Stimulated activated CD8-positive, alpha-beta memory T cell treated with anti-CD3 and anti-CD28 coated beads, Interleukin-7, amount 100 ng/mL, for 1 hour (primary cell): ENCODE measurements at places on chromosomes 12 and 14.

- no peak for DNase-seq
These were observed 9.8 kb downstream of the APPL2 start for GRCh38 chr12:105226219-105226618.

GRCh38 chr12:38544330-38545066 lies 227.9 kb downstream of the ALG10B start:
- DNase-seq: no peak

- no peak for DNase-seq
These were observed 24.6 kb downstream of the NIN start for GRCh38 chr14:50806241-50806933.

DNA sequence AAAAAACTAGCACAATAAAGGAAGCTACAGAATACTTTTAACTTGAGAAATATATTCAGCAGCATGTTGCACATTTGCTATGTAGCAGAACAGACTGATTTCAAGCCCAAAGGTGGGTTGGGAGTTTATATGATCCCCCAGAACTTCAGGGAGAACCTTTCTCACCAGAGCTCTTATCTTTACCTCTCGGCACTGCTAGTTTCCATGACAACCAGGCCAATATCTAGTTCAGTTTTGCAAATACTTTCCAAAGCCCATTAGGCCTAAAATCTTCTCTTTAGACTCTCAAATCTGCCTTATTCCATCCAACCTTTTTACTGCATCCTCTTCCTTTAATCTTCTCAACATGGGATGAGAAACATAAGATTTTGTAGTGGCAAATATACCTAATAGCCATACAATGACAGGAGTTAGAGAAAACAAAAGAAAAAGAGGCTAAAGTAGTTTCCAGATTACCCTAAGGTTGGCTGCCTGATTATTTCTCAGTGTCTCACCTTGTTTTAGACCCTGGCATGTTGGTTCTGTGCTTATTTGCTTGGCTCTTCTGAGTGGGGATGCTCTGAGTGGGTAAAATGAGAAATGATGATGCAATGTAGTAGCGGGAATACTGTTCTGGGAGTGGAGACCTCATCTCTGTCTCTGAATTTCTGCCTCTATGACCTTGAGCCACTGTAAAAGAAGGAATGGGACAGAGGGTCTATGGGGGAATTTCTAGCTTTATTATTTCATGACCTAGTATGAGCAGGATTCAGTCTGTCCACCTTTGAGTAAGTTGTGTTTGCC lies 427.6 kb upstream of the STXBP6 start:
- DNase-seq: no peak

DNA sequence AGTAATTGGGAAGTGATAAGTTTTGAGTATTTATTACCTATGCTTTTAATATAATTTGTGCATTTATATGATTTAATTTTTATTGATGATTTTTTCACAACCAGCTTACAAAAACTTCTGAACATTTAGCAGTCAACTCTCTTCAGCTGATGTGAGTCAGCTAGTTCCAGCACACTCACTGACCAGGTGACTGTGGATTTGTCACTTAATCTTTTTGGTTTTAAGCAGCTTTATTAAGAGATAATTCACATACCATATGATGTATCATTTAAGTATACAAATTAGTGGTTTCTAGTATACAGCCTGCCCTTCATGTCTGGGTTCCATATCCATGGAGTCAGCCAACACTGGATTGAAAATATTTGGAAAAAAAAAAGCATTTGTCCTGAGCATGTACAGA lies 103.5 kb downstream of the SYNE2 start:
- DNase-seq: no peak

DNA sequence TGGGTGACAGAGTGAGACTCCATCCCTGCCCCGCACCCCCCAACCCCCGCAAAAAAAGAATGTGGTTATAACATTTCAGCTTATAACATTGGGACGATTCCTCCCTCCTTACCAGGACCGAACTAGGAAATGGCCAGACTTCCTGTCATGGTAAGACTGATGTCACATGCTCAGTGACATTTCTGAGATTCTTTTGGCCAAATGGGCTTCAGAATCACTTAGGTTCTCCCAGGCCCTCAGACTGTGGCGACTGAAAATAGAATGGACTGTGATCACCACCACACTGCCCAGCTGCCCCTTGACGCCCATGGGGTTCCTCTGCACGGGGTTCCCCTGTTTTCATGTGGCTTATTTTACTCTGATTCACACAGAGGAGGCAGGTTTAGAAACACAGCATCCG lies 115.0 kb upstream of the EVL start:
- DNase-seq: no peak

DNA sequence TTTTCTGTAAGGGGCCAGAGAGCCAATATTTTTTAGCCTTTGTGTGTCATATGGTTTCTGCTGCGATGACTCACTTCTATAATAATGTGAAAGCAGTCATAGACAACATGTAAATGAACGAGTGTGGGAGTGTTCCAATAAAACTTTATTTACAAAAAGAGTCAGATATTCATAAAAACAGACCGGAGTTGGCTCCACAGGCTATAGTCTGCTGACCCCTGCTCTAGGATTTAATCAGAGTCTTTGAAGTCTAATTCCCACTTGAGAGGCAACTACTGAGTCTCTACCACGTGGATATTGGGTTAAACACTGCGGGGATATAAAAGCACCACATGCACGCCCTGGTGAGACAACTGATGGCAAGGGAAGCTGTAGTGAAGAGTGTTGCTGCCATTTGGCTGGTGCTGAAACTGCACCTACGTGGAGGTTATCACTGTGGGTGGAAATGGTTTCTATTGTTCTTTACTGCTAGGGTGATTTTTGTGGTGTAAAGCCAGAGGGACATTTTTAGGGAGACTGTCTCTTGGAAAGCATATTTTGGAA lies 3.6 kb upstream of the NINJ2 start:
- no peak for DNase-seq

GRCh38 chr14:79328863-79329262 lies 882.4 kb downstream of the DIO2 start:
- DNase-seq: no peak

- DNase-seq: no peak
These were observed 2.0 kb downstream of the RIMBP2 start for GRCh38 chr12:130714091-130714590.

DNA sequence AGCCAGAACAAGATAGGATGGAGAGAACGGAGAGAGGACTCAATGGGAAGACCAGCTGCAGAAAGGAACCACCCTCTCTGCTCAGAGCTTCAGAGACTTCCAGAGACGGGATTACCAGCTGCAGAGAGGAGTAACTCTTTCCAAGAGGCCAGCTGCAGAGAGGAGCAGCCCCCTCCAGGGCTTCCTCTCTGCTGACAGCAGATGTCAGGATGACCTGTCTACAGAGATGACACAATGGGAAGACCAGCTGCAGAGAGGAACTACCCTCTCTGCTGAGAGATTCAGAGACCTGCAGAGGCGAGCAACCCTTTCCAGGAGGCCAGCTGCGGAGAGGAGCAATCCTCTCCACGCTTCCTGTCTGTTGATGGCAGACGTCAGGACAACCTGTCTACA lies 61.8 kb downstream of the KLRG1 start:
- DNase-seq: no peak

GRCh38 chr14:27386391-27386790 lies 788.6 kb upstream of the NOVA1 start:
- DNase-seq: no peak

DNA sequence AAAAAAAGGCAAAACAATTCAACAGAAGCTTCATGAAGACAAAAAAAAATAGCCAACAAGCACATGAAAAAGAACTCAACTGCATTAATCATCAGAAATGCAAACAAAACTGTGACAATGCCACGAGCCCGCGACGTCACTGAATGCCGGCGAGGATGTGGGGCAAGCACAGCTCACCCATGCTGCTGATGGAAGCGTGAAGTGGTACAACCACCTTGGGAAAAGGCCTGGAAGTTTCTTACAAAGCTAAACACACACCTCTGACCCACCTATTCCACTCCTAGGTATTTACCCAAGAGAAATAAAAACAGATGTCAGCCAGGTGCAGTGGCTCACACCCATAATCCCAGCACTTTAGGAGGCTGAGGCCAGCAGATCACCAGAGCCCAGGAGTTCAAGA lies 10.5 kb downstream of the BTBD6 start:
- DNase-seq: no peak

DNA sequence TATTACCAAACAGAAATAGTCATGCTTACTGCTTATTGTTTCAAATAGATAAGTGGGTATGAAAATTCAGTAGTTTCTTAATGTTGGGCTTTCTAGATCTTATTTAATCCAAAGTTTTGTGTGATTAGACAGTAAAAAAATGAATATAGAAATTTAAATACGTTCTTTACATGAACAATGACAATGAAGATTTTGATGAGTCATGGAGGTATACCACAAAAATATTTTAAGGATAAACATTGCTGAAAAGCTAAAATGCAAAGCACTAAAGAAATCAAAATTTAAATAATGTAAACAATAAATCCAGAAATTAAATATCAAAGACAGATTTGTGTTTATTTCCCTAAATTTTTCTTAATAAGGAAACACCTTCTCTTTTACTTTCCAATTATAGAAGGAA lies 78.3 kb downstream of the PIK3C2G start:
- DNase-seq: no peak

DNA sequence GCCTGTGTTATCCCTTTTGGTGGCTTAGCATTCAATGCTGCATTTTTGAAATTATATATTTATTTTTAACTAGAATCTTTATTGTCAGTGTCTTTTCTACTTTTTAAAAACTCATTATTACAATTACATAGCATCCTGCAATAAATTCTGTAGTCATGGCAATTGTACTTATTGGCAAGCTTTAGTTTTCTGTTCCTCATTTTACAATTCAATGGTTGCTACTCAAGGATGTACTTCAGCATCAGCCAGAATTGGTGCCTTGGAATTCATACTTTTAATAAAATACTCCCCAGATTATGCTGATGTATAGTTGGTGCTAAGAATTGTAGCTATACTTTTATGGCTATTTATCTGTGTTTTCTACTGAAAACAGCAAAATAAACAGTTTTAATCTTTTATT lies 1756.8 kb upstream of the SEL1L start:
- no peak for DNase-seq

GRCh38 chr14:34338056-34338455 lies 124.0 kb downstream of the SPTSSA start:
- no peak for DNase-seq
